Choroid plexus epithelial cell (primary cell): ENCODE measurements at places on chromosomes 3 and 15.

DNA sequence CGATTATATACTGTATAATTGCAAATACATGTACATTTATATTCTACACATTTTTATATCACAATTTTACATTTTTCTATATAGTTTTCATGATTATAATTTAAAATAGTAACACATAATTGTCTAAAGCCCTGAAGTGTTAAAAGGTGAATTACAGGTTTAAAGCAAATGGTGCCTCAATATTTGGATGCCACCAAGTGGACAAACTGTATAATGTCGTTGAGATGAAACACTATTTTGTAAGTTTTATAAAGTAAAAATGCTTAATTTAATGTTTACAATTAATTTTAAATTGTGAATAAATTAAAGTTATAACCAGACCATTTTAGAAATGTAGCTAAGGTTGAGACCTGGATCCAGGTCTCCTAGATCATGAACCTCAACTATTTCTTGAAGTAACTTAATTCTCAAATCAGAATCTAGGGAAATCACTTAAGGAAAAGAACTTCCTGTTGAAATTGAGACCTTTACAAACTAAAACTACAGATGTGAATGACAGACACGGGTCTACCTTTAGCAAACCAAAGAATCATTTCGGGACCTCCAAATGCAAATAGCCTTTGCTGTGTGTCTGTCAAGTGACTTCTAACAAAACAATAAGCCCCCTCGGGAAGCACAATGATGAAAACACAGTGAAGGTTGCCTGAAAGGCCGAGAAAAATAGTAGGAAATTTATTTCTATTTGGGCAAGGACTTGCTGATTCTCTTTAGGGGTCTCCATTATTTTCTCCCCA is 37.8 kb downstream of the EHHADH start:
- DNase-seq: peak; percentile 57

DNA sequence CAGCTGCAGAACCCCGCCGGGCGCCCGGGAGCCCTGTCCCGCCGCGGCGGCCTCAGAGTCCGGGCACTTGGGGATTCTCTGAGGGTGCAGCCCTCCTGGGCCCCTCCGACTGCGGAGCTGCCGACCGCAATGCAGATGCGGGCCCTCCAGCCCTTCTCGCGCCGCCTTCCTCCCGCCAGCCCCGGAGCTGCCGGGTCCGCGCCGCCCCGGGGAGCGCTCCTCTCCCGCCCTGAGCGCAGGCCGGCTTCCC is 320 bp upstream of the ACAN start:
- DNase-seq: no peak

DNA sequence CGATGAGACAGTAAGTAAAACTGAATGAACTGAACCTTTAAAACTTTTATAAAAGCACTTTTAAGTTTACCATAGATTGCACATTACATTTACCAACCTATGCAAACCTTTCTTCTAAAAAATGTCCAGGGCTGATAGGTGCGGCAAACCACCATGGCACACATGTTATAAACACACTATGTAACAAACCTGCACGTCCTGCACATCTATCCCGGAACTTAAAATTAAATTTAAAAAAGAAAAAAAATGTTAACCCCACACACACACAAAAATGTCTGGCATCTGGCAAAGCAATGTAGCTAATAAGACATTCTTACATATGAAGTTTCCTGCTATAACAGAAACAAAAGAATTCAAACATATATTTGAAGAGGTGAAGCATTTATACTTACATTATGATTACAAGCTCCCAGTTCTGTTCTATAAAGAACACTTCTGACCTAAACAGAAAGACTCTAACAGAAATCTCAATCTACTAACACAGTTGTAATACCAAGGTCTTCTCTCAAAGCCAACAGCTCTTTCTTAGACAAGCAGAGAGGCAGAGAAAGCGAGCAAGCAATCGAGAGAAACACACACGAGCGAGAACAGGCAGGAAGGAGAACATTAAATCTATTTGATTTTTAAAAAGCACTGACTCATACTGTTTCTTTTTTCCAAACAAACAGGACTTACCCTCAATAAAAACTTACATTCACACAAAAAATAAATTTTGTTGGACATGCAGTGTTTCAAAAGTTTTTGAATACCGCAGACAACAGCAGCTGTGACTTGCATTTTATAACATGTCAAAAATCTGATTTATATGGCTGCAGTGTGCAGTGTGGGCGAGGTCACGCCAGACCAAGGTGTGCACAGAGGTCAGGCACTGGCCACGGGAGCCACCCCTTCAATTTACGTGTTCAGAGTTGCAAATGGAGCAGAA is at the start of gene NRG4:
Gene NRG4 (minus strand): TSS at position 798 of the 925 bp plus-strand sequence. CDS start 1,194 bp downstream, outside the sequence.
- peak; percentile 42 for DNase-seq

DNA sequence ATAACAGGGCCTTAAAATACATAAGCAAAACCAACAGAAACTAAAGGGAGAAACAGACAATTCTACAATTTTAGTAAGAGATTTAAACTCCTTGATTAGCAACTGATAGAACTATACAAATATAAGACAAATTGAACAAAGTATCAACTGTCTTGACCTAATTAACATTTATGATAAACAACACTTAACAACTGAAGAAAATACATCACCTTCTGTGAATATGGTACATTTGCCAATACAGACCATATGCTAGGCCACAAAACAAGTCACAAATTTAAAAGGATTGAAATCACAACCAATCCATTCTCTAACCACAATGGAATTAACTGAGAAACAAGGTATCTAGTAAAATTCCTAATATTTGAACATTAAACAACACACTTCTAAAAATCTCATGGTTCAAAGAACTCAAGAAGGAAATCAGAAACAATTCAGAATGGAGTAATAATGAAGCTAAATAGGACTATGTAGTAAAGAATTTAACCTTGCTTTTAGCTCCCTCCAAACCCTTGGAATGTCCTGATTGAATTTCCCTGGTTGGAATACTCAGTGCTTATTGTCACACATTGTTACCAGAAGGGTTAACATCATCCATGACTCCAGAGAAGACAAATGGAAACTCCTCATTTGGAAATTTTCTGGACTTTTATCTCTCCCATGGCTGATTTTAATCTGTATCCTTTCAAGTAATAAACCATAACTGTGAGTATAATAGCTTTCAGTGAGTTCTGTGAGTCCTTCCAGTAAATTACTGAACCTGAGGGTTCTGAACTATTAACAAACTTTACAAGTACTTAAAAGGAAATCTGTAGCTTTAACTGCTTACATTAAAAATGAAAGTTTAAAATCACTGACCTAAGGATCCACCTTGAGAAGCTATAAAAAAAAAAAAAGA is 88.8 kb downstream of the DLG1 start:
- no peak for DNase-seq

GRCh38 chr3:185134509-185134908 is 18.4 kb downstream of the C3orf70 start:
- DNase-seq: no peak

GRCh38 chr3:30894521-30895251 is at the start of gene GADL1:
Gene GADL1, minus strand, starts transcription at chr3:30894661. Its CDS starts 47 bp downstream, at chr3:30894614.
- DNase-seq: peak; percentile 23

DNA sequence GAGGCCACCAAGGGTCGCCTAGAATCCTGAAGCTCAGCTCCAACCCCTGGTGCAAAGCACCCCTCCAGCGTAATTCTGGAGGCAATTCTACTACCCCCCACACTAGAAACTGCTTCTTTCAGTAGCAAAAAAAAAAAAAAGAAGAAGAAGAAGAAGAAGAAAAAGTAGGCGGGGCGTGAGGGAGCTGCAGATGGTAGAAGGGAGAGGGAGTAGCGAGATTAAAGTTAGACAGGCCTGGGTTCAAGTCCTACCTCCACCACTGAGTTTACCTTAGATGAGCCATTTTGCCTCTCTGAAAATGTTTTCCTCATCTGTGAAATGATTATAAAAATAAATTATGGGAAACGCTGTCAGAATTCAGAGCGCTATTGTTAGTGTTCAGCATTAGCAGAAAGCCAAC is 913 bp downstream of the FAM174B start:
- DNase-seq: no peak

GRCh38 chr3:153372326-153372725 is 210.3 kb downstream of the RAP2B start:
- DNase-seq: peak; percentile 90

DNA sequence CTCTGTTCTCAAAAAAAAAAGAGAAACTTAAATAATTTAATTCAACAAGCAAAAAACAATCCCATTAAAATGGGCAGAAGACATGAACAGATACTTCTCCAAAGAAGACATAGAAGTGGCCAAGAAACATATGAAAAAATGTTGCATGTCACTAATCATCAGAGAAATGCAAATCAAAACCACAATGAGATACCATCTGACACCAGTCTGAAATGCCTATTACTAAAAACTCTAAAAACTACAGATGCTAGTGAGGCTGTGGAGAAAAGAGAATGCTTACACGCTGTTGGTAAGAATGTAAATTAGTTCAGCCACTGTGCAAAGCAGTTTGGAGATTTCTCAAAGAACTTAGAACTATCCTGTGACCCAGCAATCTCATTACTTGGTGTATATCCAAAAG is 382.9 kb downstream of the OTOL1 start:
- no peak for DNase-seq

GRCh38 chr15:72058585-72058984 is 59.4 kb downstream of the MYO9A start:
- no peak for DNase-seq
